ENCODE measurements at places on chromosomes 13 and 19.

DNA sequence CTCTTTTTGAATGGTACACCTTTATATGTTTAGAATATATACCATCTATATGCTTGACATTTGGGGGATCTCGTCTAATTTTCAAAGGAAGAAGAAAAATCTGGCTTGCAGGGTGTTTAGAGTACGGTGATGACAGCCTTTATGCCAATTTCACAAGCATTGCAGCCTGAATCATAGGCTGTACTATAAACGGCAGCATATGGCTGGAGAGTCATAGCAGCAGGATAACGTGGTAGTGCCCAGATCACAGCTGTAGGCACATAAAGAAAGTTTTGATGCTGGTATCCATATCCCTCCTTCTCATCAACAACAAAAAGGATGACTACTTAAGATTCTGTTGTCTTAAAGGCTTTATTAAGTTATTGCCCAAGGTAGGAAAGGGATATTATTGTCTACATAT, 253.0 kb downstream of the PCDH9 start:
- DNase-seq, result no peak

- peak; percentile 26 for DNase-seq
Measured at GRCh38 chr19:44356383-44357111, at the start of gene ZNF112. ZNF112 (minus strand) TSS chr19:44356680; CDS start chr19:44340539, 16,141 bp downstream.

- no peak for DNase-seq
Measured at GRCh38 chr19:40394816-40395210, 4.8 kb upstream of the HIPK4 start.

DNA sequence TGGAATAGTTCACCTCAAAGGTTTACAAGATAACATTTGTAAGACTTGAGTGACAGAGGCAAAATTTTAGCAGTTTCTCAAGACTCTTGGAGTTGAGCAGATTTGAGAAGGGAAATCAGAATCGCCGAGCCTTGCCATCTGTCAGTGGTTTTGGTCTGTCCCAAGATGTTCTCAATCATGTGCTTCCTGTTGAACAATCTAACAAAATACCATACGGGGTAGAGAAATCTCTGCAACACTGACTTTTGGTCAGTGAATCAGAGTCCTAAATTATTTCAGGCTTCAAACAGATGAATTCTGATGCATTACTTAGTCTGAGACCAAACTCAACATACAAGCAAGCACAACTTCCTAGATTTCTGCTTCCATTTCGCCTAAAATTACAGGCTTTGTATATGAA, 3.8 kb downstream of the KCTD12 start:
- DNase-seq, result no peak

GRCh38 chr13:93409001-93409400, 182.4 kb downstream of the GPC6 start:
- no peak for DNase-seq

DNA sequence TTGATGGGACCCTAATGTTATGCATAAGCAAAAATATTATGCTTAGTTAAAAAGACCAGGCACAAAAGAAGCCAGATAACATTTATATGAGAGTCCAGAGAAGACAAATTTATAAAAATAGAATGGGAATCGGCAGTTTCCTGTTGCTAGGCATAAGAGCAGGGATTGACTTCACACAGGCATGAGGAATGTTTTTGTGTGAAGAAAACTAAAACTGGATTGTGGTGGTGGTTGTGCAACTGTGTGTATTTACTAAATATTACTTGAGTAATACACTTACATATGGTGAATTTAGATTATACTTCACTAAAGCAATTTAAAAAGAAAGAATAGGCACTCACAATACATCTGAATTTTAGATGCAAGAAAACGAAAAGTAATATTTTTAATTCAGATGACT, 108.3 kb downstream of the SLITRK1 start:
- no peak for DNase-seq

DNA sequence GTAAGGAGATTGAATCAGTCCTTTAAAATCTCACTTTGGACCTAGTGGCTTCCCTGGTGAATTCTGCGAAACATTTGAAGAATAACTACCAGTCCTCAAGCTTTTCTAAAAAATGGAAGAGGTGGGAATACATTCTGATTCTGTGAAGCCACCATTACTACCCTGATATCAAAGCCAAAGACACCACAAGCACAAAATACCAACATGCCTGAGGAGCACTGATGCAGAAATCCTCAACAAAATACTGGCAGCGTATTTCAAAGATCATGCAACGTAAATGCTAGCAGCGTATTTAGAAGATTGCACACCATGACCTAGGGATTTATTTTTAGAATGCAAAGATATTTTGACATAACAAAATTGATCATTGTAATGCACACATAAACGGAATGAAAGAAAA, 14.4 kb downstream of the ATP4B start:
- DNase-seq, result no peak

GRCh38 chr19:49244256-49244655, 80.7 kb downstream of the SLC6A16 start:
- no peak for DNase-seq

Measured in NCI-H1417 treated with DMSO at 0.1 percent for 48 hours (cell line).